ENCODE measurements at places on chromosomes 2 and 18. TPM values are rescaled to one million over a fixed set of nuclear protein-coding genes. Genes with fewer than 3 reads are reported as not detected.

GRCh38 chr2:240593026-240593702 lies 6.6 kb downstream of the CAPN10 start:
- DNase-seq: no peak

DNA sequence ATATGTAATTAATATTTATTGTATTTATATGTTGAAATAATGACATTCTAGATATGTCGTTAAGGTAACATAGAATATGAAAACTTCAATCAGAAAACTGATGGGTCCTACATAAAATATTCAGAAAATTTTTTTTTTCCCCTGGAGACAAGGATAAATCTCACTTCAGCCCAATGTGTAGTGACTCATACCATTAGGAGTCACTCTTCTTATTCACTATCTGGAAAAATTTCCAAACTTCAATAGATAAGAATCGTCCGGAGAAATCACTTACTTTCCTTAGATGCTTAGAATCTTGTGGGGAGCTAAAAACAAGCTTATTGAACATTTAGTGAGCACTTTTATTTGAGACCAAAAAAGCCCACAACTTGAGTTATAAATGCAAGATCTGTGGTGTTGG lies 4.6 kb downstream of the SERPINB13 start:
- DNase-seq: no peak

TTLL4 gene
- total RNA-seq: 13.0 TPM

GRCh38 chr2:205806143-205806905 lies 124.0 kb downstream of the NRP2 start:
- no peak for DNase-seq

- DNase-seq: no peak
Measured at GRCh38 chr2:58110765-58111164, 64.2 kb downstream of the VRK2 start.

- no peak for DNase-seq
Measured at GRCh38 chr2:59181347-59181746, 940.2 kb upstream of the FANCL start.

KCNG3 gene
- not detected for total RNA-seq

DNA sequence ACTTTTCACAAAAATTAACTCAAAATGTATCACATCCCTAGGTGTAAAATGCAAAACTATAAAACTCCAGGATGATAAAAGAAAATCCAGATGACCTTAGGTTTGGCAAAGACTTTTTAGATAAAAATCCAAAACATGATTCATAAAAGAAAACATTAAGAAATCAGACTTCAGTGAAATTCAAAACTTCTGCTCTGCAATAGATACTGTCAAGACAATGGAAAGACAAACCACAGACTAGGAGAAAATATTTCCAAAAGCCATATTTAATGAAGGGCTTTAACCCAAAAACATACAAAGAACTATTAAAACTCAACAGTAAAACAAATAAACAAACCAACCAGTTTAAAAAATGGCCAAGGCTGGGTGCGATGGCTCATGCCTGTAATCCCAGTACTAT lies 173.6 kb upstream of the SPOPL start:
- DNase-seq: peak; percentile 40

DNA sequence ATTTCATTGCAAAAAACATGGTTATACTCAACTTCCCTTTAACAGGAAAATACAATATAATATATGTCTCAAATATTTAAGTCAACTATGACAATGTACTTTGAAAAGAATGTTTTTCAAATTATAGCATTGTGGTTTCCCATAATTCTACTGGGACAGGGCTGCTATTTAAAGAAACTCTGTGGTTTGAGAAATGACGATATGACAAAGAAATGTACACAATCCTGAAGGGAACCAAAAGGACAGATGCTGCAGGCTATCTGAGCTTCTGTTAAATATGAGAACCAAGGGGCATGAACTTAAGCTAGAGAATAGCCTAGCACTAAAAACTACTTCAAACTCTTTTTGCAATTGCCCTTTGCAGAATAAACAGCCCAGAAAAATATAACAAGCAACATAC lies 415.9 kb downstream of the GRB14 start:
- peak; percentile 82 for DNase-seq

GRCh38 chr18:44450226-44450625 lies 230.5 kb upstream of the SETBP1 start:
- no peak for DNase-seq

DNA sequence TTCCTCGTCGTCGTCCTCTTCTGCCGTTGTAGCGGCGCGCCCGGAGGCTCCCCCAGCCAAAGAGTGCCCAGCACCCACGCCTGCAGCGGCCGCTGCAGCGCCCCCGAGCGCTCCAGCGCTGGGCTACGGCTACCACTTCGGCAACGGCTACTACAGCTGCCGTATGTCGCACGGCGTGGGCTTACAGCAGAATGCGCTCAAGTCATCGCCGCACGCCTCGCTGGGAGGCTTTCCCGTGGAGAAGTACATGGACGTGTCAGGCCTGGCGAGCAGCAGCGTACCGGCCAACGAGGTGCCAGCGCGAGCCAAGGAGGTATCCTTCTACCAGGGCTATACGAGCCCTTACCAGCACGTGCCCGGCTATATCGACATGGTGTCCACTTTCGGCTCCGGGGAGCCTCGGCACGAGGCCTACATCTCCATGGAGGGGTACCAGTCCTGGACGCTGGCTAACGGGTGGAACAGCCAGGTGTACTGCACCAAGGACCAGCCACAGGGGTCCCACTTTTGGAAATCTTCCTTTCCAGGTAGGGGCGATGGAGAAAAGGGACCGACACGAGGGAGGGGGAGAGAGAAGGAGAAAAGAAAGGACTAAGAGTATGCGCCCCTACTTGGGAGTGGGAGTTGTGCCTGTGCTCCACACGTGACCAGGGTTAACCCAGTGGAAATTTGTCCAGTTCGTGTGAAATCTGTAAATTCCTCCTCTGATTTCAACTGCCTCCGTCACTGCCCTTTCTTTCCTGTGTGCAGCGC lies 800 bp downstream of the HOXD13 start:
- DNase-seq: peak; percentile 34

GRCh38 chr18:48137374-48138081 lies 207.1 kb upstream of the SMAD2 start:
- peak; percentile 77 for DNase-seq

GRCh38 chr2:183948861-183949260 lies 649.5 kb upstream of the ZNF804A start:
- no peak for DNase-seq

GRCh38 chr2:12326449-12327190 lies 390.1 kb upstream of the TRIB2 start:
- no peak for DNase-seq

DNA sequence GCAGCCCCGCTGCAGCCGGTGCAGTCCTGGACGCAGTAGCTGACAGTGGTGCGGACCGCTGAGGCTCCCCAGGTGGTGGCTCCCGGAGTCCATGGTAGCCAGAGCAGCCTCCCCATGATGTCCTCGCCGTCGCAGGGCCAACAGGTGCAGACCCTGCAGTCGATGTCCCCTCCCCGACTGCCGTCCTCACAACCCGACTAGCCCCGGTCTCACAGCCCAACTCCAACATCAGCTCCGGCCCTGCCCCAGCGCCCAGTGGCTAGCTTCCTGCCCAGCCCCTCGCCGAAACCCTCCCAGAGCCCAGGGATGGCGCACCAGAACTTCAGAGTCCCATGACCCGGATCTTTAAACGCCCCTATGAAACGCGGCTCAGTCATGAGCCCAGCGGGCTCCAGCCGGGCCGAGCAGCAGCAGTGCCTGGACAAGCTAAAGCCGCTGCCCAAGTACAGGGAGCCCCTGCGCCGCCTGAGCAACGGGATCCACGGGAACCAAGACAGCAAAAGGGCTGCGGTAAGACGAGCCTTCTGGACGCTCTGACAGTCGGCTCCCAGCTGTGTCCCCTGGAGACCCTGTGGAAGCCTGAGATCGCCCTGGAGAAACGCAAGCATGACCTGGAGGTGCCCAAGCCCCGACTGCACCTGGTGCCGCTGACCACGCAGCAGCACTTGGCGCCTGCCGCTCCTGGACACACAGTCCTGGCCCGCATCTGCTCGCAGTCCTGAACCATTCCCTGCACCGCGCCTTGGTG lies 53.8 kb upstream of the TUBA3E start:
- DNase-seq: no peak

- DNase-seq: no peak
Measured at GRCh38 chr2:181394741-181395437, 62.3 kb upstream of the ITGA4 start.

- DNase-seq: no peak
Measured at GRCh38 chr18:59202258-59202820, 17.6 kb upstream of the GRP start.
